ENCODE measurements at places on chromosomes 12 and 14. TPM values are rescaled to one million over a fixed set of nuclear protein-coding genes. Genes with fewer than 3 reads are reported as not detected.

GRCh38 chr12:15532364-15532977, 210.2 kb downstream of the PTPRO start:
- DNase-seq = peak; percentile 54

DNA sequence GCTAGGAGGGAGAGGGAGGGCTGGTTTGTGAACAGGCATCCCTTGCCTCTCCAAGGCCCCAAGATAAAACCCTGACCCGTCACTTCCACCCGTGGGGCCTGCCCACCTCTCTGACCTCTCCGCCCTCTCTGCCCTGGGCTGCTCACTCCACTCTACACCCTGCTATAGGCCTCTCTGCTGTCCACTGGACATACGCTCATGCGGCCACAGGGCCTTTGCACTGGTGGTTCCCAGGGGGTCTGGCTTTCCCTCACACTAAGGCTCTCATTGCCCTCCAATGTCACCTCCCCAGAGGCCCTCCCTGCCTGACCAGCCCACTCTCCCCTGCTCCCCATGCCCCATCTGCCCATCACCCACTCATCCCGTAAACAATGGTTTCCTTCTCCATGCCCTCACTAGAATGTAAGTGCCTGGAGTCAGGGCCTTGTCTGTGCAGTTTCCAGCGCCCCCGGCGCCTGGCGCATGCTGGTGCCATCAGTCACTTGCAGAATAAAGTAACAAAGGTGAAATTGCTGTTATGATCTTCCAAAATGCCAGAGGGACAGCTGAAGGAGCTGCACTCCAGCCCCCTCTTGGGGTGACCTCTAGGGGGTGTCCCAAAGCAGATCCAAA, 73.6 kb downstream of the RFLNA start:
- no peak for DNase-seq

- DNase-seq = no peak
These were observed 216.4 kb downstream of the SLC41A2 start for GRCh38 chr12:104741497-104742367.

GRCh38 chr12:124713041-124713435, 145.6 kb upstream of the NCOR2 start:
- DNase-seq = no peak

GRCh38 chr14:69854598-69854997, 24.6 kb upstream of the SMOC1 start:
- DNase-seq = no peak

GRCh38 chr14:23321572-23322547, 603 bp downstream of the PABPN1 start:
- peak; percentile 28 for DNase-seq

The EVL gene
- 111 TPM for polyA plus RNA-seq

The FGD4 gene
- 0.05 TPM for polyA plus RNA-seq

The PLBD1 gene
- polyA plus RNA-seq = 1.2 TPM

The SELPLG gene
- polyA plus RNA-seq = 520 TPM
